ENCODE measurements at places on chromosomes 3 and 15. TPM values are rescaled to one million over a fixed set of nuclear protein-coding genes. Genes with fewer than 3 reads are reported as not detected.

The WDR53 gene
- 9.0 TPM for total RNA-seq

The SRGAP3 gene
- total RNA-seq, result 0.07 TPM

The CYP8B1 gene
- not detected for total RNA-seq

The REC114 gene
- not detected for total RNA-seq

GRCh38 chr15:100020614-100021013, 287.4 kb upstream of the LYSMD4 start:
- DNase-seq, result no peak

GRCh38 chr3:73072634-73073033, 11.2 kb downstream of the EBLN2 start:
- DNase-seq, result no peak

DNA sequence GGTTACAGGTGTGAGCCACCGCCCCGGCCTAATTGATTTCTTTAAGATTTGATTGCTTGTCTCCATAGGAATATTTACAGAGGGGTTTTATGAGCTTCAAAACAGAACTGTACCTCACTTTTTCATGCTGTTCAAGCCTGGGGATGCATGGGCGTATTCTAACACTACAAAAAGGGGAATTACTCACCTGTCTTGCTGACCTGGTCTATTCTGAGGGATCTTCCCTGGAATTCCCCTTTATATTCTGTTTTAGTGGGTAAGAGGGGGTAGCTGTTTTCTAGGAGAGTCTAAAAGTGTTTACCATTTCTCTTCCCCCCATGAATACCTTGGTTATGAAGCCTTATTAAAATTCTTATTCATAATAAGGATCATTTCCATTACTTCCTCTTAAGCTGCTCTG, 48.1 kb downstream of the NME9 start:
- DNase-seq, result no peak

- no peak for DNase-seq
Measured at GRCh38 chr3:159059395-159059794, 257.5 kb downstream of the MFSD1 start.

DNA sequence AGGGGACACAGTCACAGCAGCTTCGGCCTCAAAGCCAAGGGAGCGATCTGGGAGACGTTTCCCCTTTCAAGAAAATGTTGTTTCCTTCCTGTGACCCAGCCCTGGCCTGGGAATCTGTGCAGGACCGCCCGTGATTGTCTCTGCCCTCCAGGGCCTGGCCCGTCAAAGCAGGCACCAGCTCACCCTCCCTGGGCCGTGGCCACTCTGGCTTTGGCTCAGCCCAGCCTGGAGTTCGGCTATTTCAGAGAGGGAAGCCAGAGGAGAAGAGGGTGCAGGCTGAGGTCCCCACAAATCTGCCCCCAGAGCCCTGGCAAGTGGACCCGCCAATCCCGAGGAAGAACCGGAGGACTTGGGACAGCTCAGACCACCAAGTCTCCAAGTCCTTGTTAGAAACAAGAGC, 12.7 kb downstream of the GATA2 start:
- no peak for DNase-seq

- no peak for DNase-seq
Measured at GRCh38 chr3:133490468-133491351, 82.8 kb upstream of the CDV3 start.

- no peak for DNase-seq
Measured at GRCh38 chr3:103512595-103512994, 1077.8 kb downstream of the ZPLD1 start.

DNA sequence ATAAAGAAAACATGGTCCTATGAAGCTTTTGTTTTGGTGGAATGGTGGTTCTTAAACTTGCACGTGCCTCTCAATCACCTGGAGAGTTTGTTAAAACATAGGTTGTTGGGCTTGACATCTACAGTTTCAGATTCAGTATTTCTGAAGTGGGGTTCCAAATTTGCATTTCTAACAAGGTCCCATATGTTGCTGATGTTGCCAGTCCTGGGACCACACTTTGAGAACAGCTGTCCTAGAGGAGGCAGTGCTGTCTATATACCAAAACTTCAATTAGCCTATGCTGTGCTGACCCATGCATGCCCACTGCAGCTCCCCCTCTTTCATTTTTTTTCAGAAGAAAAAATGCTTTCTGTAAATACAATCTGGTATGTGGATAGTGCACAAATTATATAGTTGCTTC, 31.3 kb downstream of the ALCAM start:
- DNase-seq, result no peak

- DNase-seq, result peak; percentile 13
Measured at GRCh38 chr3:106850437-106850836, 526.8 kb upstream of the CCDC54 start.

- peak; percentile 53 for DNase-seq
Measured at GRCh38 chr15:74511583-74511982, 29.4 kb upstream of the ARID3B start.

DNA sequence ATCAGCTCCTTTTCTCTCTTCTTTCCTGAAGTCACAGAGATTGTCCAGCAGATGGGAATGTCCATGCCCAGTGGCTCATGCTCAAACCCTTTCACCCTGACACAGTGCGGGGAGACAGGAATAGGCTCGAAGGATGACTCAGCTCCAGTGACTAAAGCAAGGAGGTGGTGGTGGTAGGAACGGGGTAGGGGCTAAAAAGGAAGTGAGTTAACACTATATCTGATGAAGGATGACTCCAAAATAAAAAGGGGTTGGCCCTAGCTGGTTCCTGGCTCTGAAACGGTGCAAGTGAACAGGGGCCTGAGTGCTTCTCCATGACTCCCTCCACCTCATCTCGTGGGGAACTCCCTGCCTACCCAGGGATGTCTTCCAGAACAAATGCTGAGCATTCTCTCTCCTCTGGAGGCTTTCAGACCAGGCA, 167.4 kb upstream of the LPP start:
- peak; percentile 93 for DNase-seq

DNA sequence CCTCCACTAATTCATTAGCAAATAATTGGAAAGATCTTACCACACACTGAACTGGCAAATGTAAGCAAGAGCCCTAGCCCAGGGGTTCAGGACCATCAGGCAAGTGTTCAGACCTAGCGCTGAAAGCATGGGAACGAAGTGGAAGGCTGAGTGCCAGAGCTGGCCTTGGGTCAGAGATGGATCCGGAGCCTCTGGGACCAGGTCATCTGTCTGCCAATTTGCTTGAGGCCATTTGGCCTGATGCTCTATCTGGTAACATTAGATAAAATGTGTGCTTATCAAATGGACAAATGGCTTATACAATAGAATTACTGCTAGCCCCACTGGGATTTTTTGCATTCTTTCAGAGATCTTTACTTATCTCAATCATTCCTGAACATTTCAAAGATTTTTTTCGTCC, 1.4 kb upstream of the TMC3 start:
- no peak for DNase-seq

DNA sequence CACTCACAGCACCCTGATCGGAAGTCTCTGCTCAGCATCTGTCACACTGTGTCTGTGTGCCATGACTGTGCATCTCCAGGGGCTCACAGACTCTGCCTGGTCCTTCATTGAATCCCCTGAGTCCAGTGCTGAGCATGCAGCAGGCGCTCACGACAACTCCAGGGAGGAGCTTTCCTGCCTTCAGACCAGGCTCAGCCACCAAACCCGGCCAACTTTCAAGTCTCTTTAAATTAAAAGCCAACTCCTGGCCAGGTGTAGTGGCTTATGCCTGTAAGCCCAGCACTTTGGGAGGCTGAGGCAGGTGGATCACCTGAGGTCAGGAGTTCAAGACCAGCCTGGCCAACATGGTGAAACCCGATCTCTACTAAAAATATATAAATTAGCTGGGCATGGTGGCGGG, 24.2 kb downstream of the GRAMD2A start:
- no peak for DNase-seq

- DNase-seq, result no peak
Measured at GRCh38 chr3:173800154-173800553, 402.6 kb downstream of the NLGN1 start.

DNA sequence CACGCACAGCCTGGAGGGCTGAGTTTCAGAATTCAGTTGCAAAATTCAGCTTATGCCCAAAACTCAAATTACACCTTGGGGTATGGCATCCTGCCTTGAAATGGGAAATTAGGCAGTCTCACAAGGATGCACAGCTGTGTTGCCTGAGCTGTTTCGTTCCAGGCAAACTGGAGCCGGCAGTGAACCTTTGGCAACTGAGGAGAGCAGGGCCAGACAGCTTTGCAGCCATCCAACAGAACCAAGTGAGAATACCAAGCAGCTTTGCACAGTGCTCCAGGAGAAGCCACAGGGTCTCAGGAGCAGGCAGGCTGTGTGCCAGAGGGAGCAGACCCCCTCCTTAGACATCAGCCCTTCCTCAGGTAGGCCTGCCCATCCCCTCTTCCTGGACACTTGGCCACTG, 32.5 kb upstream of the BFSP2 start:
- no peak for DNase-seq
